ENCODE measurements at places on chromosomes 5 and 9.

GRCh38 chr5:11400316-11400715, 503.9 kb downstream of the CTNND2 start:
- no peak for DNase-seq

DNA sequence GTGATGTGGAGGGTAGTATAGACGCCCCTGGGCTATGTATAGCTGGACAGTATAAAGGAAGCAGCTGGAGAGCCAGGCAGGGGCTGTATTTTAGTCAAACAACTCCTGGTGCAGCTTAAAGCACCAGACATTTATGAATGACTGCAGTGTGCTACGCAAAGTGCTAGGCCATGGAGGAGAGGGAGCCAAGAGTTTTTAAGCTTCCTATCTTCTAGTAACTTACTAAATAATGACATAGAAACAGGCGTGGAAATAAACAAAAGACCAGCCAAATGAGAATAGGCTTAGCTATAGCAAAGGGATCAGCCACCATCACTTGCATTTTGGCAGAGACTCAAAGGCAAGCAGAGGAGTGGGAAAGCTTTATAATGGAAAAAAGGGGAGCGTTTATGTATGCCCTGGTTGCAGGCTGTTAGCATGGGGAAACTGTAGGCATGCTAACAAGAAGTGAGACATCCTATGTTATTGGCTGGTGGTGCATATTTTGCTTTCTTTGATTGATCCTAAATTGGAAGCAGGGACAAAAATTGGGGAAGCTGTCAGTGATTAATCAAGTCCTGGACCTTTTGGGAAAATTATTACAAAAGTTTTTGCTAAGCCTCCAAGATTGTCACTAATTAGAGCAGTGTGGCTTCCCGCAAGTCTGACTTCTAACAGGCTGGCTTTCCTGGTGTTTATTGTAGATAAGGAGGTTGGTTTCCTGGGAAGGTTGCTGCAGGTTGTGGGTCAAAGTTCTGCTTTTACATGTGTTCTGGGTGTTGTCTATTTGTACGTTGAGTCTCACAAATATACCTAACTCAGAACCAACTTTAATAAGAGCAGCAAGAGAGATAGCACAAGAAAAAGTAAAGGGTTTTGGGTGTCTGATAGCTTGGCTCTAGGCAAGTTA, 46.6 kb downstream of the RAB3C start:
- DNase-seq = peak; percentile 67

GRCh38 chr5:159746707-159747106, 169.6 kb upstream of the ADRA1B start:
- DNase-seq = no peak

- DNase-seq = no peak
These were observed 424.0 kb upstream of the ZNF462 start for GRCh38 chr9:106438928-106439327.

DNA sequence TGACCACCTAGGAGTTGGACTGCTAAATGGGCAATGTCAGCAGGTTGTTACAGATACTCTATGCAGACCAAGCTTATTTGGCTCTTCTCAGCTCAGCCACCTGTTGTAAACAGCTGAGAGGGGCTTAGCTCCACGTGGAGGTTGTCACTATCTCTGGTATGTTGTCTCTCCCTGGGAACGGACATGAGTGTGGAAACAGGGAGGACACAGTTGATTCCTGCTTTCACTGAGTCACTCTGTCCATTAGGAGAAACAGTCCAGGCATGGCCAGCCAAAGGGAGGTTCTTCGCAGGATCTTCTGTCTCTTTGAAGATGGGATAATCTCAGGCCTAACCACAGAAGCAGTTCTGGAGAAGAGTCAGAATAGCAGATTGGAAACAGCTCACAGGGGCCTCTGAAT, 121.2 kb downstream of the PALM2AKAP2 start:
- no peak for DNase-seq

GRCh38 chr5:143968071-143968878, 156.3 kb downstream of the HMHB1 start:
- peak; percentile 71 for DNase-seq
